Thoracic aorta (tissue), 2 donors: ENCODE measurements at places on chromosomes 5 and 9.

DNA sequence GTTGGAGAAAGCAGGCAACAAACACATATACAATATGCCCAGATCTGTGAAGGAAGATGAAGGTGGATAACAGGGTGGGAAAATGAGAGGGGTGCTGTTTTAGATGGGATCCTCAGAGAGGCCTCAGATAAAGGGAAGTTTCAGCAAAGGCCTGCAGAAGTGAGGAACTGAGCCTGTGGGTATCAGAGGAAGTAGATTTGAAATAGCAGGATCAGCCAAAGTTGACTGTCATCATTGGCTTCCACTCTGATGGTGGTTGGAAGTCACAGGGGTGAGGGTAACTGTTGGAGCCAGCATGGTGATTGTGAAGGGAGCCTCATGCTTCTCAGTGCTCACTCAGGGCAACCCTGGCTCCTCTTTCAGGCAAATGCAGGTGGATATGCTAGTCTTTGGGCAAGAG lies 607.2 kb upstream of the CLINT1 start:
- DNase-seq, result no peak

DNA sequence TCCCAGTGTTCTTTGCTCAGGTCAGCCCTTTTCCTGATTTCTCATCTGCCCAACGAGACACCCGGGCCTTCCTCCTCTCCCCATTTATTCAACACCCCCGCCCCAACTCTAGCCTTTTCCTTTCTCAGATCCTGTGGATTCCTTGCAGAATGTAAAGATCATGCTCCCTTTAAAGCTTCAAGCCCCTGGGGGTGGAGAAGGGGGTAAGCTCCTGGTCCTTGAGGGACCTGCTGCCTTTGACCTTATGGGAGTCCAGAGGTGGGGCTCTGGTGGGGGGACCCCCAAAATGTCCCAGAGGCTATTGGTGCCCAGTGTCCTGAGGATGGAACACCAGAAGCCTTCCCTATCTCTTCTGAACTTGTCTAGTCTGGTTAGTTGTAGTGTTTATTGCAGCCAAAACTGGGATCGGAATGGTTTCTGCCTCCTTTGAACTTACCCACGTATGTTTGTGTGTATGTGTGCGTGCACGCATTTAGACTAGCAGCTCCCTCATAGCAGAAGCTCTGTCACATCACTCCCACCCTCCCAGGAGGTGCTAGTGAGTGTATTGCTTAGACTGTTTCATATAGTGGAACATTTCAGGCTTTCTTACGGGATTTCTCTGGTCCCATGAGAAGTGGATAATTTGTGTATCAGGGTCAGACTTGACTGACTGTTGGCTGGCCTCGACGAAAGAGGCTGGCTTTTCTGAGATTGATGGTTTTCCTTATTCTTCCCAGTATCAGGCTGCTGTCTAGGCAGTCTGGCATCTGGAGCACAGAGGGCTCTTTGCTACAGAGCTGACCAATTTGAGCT lies 1.1 kb downstream of the GALNT10 start:
- no peak for DNase-seq

GRCh38 chr5:24539613-24540012 lies 105.2 kb downstream of the CDH10 start:
- no peak for DNase-seq

DNA sequence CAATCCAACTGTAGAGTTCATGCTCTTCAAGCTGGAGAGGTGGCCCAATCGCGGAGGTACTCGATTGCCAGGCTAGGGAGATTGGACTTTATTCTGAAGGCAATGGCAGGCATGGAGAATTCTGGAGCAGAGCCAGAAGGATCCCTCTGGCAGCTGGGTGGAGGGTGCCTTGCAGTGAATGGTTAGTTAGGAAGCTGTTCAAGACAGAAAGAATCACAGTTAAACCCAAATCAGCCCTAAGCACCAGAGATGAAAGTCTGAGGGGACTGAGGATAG lies 182.4 kb downstream of the RGS3 start:
- DNase-seq, result no peak

DNA sequence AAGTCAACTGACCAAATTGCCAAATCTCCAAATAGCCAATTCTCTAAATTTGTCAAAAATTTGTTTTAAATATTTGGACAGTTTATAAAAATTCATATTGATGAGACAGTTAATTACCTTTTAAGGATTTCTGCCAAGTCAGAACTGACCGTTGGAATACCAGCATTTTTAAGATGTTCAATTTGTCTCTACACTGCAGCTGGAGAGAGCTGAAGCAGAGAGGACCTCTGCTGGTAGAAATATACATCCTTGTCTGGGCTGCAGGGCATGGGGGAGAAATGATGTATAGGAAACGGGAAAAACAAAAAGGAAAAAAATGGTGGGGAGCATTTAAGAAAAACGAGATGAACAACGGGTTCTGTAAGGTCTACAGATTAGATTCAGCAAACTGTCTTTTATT lies 16.8 kb downstream of the NR6A1 start:
- DNase-seq, result no peak

GRCh38 chr9:135088348-135088978 lies 995 bp downstream of the OLFM1 start:
- DNase-seq, result no peak

- no peak for DNase-seq
These were observed 75.1 kb downstream of the PSAT1 start for GRCh38 chr9:78371981-78372380.

- DNase-seq, result no peak
These were observed 125.0 kb upstream of the TLE4 start for GRCh38 chr9:79446523-79447307.

DNA sequence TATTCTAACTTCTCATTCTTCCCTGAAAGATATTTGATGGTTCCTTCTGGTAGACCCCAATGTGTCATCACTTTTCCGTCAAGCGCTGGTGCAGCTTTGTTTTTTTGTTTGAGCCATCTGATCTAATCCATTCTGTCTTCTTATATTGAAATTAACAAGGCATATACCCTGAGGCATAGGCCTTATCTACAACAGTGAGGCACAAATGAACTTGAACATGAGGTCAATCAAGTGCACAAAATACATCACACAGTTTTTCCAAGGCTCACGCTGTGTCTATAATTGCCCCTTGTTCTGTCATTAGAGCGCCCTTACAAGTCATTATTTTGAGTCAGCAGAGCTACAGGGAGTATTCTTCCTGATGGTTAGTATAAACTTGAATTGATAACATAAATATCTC lies 406.6 kb downstream of the MAT2B start:
- no peak for DNase-seq

DNA sequence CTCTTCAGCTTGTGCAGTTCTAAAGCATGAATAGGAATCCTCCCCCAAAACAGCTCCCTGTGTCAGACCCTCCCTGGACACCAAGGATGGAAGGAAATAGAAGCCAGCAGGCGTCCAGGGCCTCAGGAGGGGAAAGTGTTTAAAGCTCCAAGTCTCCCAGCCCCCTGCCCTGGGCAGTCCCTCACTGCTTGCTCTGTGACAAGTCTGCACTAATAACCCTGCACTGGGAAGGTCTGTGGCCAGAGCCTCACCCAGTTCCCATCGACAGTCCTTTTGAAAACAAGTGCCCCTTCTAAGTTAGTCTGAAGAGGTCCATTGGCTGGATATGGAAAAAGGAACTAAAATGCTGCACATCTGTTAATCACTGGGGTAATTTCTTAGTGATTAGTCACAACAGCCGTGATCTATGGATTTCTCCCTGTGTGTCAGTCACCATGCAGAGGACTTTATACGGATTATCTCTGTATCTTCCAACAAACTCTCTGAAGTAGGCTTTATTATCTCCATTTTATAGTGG lies 195.3 kb downstream of the FBXL7 start:
- no peak for DNase-seq

GRCh38 chr9:134929193-134930158 lies 11.8 kb upstream of the FCN1 start:
- no peak for DNase-seq

- DNase-seq, result no peak
These were observed 193.4 kb upstream of the NR4A3 start for GRCh38 chr9:99628285-99628684.

DNA sequence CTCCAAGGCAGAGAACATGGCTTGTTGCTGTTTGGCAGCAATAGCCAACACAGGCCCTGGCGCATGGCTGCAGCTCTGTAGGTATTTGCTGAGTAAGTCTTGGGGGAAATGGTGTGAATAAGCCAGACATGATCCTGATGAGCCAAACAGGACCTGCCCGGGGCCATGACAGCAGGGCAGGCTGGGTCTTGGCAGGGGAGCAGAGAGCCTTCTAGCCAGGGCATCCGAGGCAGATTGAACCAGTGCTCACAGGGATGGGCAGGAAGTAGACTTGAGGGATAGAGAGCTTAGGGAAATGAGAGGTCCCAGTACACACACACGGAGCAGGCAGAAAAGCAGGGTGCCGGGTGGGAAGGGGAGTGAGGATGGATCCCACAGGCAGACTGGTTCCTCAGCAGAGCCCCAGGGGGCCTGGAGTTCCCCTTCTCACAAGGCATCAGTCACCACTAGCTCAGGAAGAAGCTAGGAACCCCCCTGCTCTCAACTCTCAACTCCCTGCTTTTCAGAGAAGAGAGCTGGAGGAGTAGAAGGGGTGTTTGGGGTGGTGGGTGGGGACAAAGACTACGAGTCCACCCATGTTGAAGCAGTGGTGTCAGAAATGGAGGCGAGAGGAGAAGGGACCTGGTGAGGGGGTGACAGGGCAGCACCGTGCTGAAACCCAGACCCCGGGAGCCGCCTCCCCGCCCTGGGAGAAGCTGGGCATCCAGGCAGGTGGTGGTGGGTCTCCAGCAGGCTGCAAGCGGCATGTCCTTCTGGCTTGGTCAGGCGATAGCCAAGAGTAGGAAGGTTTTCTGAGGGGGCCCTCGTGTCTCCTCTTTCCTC lies 111.1 kb downstream of the RGS3 start:
- DNase-seq, result no peak
